CD8-positive, alpha-beta T cell (primary cell): ENCODE measurements at places on chromosomes 6 and 20.

- DNase-seq, result no peak
Measured at GRCh38 chr6:87714093-87714842, 12.2 kb upstream of the AKIRIN2 start.

DNA sequence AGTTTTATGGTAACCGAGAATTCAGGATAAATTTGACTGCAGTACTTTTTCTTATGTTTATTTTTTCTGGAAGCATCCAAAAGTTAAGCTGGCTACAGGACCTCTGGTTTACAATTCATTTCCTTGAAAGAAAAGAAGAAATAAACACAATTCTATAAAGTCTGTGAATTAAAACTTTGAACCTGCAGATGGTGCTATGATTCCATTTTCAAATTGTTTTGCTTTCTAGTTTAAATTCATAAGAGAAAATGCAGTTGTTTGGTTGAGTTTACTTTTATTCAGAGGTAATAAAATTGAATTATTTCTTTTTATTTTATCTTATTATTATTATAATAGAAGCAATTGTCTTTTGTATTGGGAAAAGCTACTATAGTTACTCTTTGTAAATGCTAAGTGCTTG is 1.8 kb upstream of the VIP start:
- no peak for DNase-seq

GRCh38 chr6:15283986-15284361 is 38.1 kb downstream of the JARID2 start:
- DNase-seq, result no peak

GRCh38 chr20:38700141-38700540 is 24.1 kb upstream of the SLC32A1 start:
- DNase-seq, result no peak

- DNase-seq, result no peak
Measured at GRCh38 chr6:126170978-126171382, 168.9 kb upstream of the CENPW start.

DNA sequence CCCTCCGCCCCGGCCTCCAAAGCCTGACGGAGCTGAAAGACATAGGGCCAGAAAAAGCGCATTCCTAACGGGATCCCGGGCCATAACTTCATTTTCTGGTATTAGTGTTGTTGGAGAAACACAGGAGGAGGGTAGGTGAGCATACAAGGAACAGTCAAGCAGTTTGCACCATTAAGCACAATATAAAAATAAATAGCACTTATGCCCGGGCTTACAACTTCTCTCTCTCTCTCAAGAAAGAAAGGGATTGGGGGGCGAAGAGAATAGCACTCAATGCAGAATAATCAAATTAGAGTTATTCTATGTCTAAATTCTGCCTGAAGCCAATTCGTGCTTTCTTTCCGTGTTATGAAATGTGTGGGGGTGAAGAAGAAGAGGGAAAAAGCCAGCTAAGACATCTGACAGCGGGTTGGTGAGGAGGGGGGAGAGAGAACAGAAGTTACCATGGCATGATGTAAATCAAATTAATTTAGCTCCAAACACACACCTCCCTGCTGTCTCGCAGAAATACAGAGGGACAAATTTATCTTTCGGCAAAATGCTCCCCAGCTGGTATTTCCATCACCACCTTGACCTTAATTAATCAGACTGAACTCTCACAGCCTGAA is 508 bp upstream of the METTL24 start:
- DNase-seq, result no peak

GRCh38 chr6:43833223-43833995 is 63.4 kb downstream of the VEGFA start:
- no peak for DNase-seq

DNA sequence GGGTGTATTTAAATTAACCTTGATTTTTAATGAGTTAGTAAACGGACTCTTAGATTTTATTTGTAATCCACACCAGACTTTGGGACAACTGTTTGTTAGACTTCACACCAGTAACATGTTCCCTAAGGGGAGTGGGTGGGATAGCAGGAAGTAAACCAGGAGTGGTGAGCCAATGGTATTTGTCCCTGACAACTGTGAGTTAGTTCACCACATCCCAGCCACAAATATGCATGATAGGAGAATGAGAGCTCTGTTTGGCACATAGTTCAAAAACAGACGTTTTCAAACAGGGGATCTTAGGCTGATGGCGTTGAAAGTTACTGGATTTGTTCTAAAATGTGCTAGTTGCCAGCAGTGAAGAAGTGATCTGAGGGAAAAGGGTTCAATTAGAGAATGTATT is 18.7 kb upstream of the COL10A1 start:
- DNase-seq, result no peak

DNA sequence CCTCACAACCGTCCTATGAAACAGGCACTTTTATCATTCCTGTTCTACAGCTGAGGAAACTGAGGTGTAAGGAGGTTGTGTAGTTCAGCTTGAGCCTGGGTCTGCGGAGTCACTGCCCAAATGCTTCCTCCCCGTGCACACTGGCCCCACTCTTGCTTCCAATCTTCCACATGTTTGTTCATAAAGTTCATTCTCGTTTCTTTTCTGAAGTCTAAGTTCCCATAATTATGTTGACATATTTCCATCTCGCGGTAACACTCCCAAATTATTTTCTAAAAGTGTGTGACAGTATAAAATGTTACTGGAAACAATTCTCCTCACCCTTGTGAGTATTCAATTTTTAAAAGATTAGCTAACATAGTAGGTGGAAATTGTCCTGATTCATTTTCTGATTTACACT is 106.9 kb downstream of the SLC22A3 start:
- no peak for DNase-seq

- no peak for DNase-seq
Measured at GRCh38 chr6:167702241-167702827, 124.4 kb upstream of the AFDN start.

DNA sequence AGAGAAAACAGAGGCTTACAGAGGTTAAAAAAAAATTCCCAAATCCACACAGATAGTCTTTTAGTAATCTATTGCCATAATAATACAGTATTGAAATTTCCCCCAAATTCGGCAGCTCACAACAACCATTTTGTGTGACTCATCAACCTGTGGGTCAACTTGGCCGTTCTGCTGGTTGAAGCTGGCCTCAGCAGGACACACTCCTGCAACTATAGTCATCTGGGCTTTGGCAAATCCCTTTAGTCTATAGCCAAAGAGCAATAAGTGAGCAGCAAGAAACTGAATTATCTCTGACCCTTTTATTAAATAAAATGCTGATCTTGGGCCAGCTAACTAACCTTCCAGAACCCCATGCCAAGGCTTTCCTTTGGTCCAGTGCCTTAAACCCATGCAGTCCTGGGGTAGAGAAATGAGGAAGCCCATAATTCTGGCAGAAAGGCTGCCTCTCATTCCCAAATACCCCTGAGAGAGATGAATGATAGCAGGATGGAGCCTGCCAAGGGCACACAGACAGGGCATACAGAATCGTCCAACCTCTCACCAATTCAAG is 17.2 kb upstream of the SNAP25 start:
- no peak for DNase-seq

DNA sequence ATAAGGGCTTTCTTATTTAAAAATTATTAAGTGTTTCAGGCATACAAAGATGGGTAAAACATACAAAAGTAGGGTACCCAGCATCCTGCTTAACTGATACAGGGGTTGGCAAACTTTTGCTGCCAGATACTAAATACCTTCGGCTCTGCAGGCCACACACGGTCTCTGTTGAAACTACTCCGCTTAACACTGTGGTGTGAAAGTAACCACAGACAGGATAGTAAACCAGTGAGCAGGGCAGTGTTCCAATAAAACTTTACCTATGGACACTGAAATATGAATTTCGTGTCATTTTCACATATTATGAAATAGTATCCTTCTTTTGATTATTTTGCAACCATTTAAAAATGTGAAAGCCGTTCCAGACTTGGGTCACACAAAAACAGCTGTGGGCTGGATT is 92.4 kb downstream of the EYA2 start:
- no peak for DNase-seq

- no peak for DNase-seq
Measured at GRCh38 chr20:52130406-52130805, 61.2 kb downstream of the ZFP64 start.
